ENCODE measurements at places on chromosomes 16 and 17.

DNA sequence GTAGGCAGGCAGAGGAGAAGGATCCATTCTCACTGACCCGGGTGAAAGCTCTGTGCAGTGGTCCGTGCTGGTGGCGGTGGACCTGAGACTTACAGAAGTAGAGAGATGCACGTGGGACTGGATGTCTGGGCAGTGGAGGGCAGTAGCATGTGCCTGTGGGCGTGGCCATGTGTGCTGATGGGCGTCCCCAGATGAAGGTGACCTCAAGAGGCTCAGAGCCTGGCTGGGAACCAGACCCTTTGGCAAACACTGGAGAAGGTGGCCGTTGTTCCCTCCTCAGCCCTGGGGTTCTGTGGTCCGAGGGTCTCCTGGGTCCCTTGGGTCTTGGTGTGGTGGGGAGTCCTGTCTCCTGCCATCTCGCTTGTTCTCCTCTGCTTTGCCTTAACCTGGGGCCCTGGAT is 15.6 kb downstream of the WSCD1 start:
- DNase-seq: no peak

GRCh38 chr17:2770129-2770528 is 20.7 kb upstream of the CCDC92B start:
- DNase-seq: no peak

DNA sequence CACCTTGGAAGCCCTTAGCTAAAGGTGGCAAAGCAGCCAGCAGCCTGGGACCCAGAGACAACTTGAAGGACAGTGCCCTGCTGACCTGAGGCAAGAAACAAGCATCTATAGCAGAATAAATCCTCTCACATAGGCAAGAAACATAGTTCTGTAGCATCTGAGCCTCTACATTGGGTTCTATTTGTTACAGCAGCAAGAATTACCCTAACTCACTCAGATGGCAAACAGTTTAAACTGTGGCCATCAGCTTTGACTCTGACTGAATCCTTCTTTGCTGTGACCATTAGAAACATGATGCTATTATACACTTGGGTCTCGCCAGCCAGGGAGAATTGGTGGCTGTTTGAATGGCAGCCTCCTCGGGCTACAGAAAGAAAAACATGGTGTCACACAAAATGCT is 53.1 kb upstream of the CCL1 start:
- no peak for DNase-seq

DNA sequence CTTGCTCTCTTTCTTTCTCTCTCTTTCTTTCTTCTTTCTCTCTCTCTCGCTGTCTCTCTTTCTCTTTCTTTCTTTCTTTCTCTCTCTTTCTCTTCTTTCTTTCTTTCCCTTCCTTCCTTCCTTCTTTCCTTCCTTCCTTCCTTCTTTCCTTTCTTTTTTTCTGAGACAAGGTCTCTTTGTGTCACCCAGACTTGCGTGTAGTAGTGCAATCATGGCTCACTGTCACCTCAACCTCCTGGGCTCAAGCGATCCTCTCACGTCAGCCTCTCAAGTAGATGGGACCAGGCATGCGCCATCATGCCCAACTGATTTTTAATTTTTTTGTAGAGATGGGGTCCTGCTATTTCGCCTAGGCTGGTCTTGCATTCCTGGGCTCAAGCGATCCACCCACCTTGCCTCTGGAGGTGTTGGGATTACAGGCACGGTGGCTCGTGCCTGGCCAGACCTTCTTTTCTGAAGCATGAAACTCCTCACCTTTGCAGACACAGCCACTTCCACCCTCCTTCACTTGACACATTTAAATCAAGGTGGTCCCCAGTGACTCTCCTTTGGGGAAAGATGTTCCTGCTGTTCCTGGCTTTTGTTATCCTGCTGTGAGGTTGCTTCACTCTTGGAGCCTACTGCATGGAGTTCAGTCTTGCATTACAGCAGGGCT is 26.8 kb upstream of the NKD1 start:
- DNase-seq: no peak

DNA sequence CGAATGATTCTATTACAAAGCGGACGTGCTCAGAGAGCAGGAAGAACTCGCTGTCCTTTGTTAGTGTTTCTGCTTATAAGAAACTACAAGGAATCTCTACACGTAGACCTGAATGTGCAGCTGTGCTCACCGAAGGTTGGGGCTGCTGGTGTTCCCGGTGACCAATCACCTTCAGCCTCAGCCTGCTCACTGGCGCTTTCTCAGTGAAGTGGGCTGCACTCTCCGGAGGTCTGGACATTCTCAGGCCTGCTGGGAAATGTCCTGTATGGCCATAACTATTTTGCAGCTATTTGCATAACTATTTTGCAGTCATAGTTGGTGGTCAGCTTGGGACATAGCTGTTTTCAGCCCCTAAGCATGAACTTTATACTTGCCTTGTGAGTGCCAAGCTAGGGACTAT is 9.7 kb upstream of the CIAO3 start:
- no peak for DNase-seq

DNA sequence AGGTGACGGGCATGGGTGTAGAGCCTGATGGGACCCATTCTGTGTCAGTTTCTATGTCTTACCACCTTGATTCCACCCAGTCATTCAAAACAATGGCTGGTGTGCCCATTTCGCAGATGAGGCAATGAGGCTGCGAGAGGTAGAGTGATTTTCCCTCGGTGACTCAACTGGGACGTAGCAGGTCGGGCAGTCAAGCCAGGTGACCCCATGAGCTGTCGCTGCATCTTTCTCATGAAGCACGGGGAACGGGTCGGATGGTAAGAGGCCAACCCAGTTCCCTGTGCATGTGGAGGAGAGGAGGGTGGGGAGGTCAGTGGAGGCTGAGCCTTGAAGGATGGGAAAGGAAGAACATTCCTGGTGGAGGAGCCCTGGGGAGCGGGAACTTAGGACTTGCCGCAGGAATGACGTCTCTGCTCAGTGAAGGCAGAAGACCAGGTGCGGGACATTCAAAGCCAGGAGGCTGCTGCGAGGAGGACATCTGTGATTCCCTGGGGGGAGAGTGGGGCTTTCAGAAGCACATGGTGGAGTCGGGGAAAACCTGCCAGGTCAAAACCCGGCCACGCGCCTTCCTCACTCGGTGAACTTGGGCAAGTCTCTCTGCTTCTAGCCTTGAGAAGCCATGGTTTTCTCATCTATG is 1.1 kb downstream of the IL21R start:
- DNase-seq: no peak

DNA sequence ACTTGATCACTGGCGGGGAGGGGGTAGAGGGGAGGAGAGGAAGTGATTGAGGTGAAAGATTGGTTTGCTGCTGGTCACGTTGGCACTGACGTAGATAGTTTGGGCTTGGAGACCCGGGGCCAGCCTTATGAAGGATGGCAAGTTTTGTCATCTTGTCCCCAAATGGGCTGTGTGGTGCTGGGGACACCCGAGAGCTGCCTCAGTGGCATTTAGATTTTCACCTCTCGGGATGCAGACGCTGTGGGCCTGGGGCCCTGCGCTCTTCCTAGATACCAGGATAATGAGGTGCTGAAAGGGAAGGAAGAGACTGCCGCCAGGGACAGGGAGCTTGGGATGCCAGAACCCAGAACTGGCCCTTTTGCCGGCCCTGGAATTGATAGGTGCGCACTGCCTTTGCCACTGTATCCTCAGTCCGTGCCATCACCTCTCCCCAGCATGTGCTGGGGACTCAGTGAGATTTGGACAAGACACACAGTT is 1.4 kb upstream of the SOCS3 start:
- no peak for DNase-seq

DNA sequence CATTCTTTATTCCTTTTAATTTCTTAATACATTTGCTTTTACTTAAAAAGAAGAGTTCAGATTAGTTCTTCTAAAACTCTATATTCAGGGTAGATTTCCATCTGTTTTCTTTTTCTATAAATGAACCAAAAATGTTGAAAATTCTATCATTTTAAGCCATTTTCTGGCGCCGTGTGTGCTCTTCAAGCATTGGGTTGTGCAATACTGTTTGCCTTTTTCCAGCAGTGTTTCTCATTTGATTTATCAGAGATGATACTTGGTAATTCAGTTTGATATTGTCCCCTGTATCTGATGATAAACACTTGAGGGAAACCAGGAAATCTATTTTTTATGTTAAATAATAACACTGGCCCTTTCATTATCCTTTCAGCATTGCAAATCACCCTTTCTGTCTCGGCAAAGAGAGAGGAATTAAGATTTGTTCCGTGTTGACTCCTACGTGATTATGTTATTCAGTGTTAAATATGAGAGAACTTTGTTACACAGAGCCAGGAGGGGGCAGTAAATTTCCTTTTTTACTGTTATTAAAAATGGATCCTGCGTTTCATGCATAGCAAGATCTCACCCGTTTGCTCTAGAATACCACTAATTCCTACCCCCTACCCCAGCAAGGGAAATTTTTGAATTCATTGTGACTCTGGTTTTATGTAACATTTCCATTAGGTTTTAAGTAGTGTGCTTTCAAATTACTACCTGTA is 606.9 kb upstream of the RBFOX1 start:
- DNase-seq: no peak

GRCh38 chr17:79778504-79779083 is 646 bp downstream of the CBX2 start:
- DNase-seq: no peak

- DNase-seq: no peak
Observed at GRCh38 chr17:83053739-83054451, 25.5 kb upstream of the METRNL start.

DNA sequence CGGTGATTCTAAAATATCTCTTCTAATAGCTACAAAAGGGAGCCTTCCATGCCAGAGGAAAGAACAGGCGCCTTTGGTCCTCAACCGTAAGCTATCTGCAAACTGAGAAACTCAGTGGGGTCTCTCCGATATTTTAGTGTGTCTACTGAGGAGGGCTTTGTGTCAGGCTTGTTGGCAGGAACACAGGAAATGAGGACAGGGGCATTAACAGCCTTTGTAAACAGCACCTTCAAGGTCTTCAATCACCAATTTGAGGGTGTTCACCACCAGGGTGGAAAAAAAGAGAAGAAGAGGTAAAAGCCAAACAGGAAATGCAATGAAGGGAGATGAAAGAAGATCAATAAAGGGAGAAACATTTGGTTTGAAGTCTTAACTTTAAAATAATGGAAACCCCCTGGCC is 580.1 kb upstream of the SALL1 start:
- DNase-seq: no peak

- no peak for DNase-seq
Observed at GRCh38 chr17:80763293-80763867, 218.7 kb downstream of the RPTOR start.

- no peak for DNase-seq
Observed at GRCh38 chr17:63495491-63495890, 18.6 kb downstream of the ACE start.

DNA sequence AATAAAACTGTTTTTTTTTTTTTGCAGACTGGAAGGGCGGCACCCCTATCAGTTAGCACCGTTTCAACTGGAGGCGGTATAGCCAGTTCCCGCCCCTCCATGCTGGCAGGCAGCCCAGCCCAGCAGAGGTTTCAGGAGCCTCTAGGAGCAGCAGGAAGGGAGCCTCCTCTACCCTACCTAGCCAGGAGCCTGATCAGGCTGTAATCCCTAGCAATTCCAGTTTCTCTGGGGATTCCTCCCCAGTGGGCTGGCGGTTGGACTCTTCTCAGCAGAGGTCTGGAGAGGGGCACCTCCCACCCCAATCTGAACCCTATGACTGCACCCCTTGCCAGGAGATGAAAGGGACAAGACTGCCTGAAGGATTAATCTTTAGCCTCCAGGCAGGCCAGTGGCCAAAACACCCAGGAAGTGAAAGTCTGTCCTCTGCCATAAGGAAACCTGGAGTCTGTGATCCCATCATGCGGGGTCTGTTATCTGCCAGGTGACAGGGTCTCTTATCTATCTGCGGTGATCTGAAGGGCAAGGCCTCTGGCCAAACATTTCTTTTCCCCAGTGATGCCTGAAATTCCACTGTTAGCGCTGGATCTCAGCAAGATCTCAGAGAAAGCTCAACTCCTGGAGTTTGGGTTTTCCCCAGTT is 4.9 kb upstream of the CDH1 start:
- DNase-seq: peak; percentile 41

DNA sequence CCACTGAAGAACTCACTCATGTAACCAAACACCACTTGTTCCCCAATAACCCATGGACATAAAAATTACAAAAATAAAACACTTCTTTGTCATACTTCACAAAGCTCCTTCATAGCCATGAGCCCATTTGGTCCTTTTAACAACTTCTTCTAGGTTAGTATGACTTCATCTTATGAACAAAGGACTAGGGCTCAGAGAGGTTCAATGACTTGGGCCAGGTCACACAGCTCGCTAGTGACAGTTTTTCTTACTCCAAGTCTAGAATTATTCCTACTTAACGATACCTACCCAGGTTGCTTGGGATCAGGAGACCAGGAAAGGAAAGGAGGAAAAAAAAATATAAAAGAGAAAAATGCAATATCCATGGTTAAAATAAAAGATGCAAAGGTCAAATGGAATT is 353.4 kb downstream of the SOX9 start:
- no peak for DNase-seq
